ENCODE measurements at places on chromosomes 5 and 9.

DNA sequence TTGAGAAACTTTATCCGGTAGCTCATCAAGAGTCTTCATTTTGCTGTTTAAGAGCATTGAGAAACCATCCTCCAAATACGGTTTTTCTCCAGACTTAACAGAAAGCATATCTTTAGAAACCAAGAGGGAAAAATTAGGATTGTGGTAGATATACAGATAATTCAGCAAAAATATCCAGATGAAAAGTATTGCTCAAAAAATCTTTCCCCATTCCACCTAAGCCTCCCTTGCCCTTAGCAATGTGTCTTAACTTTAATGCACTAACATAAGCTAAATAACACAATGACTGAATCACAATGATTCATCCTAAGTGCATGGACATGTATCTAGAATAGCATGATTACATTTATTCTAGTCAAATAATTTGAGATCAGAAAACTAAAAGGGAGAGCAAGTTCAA is 130.3 kb upstream of the TARS1 start:
- DNase-seq: no peak

GRCh38 chr9:7196467-7196866 is 438.7 kb downstream of the KDM4C start:
- DNase-seq: no peak

GRCh38 chr5:13866792-13867191 is 77.7 kb downstream of the DNAH5 start:
- no peak for DNase-seq

- no peak for DNase-seq
Observed at GRCh38 chr9:107018861-107019545, 156.0 kb downstream of the ZNF462 start.

GRCh38 chr5:126253406-126253805 is 169.8 kb upstream of the GRAMD2B start:
- DNase-seq: no peak

- DNase-seq: no peak
Observed at GRCh38 chr5:10701567-10702039, 59.4 kb downstream of the DAP start.

DNA sequence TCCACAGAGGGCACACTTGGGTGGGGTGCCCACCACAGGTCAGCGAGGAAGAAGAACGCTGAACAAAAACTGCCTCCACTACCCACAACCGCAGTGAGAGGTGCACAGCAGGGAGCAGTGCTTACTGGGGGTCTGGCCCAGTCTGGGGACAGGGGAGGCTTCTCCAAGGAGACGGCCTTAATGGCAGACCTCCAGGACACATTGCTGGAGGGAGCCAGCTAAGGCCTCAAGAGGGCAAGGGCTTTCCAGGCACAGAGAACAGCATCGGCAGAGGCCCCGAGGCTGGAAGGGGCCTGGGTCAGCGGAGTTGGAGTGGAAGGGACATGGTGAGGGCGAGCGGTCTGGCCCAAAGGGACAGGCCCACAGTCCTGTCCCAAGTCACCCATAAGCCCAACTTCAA is 8.3 kb upstream of the DPM2 start:
- DNase-seq: no peak

DNA sequence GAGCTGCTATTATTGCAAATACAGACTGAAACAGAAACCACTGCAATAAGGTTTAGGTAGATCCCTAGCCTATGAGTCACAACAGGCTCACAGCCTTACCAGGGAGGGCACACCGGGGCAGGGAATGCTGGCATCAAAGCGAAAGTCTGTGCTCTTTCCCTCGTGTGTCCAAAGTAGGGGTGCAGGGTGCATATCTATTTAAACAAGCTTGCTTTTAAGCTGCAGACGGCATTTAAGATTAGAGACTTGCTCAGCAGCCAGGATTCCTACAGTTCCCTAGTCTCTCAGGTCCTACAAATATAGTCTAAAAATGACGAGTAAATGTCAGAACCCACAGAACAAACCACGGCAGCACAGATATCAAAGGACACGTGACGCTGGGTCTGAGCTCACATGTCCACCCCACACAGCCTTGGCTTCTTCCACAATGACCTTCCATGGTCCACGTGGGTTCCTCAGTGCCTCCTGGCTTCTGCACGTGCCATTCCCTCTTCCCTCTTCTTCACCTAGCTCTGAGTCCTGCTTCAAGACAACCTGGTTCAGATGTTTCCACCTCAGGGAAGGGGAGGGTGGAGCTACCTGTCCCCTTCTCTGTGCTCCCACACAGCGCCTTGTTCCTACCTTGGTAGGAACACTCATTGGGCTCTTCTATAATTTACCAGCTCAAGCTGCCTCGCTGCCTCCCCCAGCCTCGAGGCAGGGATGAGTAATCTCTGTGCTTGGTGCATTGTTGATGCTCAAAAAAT is 193.2 kb downstream of the MAPKAP1 start:
- DNase-seq: no peak

DNA sequence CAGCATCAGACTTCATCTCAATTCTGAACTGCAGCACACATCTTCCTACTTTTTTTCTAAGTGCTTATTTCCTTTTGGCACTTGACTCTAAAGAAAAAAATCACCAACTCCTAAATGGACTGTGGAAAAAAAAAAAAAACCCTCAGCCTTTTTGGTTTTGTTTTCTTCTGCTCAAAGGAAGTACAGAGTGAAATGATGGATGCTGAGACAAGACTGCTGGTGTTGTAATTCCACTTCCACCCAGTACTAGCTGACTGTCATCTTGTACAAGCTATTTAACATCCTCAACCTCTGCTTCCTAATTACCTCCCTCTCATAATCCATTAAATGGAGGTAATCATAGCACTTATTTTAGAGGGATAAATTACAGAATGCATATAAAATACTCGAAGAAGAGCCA is 171.5 kb upstream of the GNA14 start:
- no peak for DNase-seq

DNA sequence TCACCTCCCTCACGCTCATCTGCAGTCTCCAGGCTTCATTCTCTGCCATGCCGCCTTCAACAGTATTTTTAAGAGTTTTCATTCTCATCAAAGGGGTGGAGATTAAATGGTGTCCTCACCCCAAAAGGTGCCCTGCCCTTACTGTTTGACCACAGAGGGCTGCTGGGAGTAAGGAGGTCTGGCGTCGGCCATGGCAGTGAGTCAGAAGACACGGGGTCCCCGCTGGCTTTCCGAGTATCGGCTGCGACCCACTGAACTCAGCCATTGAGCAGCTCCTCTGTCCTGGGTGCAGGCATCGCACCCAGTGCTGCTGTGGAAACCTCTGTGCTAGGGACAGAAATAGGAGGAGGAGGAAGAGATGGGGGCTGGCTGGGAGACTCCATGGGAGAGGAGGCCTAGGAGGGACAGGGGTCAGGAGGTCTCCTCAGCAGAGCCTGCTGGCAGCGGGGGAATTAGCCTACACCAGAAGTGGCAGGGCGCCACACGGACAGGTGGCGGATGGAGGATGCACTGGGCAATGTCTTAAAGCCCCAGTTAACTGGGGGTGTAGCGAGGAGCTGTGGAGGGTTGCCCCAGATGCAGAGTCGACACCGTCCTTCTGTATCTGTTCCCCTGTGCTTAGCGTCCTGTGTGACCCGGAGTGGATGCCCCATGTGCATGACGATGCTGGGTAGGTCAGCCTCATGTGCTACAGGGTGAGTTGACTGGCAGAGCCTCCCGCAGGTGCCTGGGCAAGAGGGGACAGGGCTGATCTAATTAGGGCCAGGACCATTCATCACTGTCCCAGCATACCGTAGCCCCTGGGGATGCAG is 15.4 kb upstream of the PLEKHG4B start:
- DNase-seq: no peak

DNA sequence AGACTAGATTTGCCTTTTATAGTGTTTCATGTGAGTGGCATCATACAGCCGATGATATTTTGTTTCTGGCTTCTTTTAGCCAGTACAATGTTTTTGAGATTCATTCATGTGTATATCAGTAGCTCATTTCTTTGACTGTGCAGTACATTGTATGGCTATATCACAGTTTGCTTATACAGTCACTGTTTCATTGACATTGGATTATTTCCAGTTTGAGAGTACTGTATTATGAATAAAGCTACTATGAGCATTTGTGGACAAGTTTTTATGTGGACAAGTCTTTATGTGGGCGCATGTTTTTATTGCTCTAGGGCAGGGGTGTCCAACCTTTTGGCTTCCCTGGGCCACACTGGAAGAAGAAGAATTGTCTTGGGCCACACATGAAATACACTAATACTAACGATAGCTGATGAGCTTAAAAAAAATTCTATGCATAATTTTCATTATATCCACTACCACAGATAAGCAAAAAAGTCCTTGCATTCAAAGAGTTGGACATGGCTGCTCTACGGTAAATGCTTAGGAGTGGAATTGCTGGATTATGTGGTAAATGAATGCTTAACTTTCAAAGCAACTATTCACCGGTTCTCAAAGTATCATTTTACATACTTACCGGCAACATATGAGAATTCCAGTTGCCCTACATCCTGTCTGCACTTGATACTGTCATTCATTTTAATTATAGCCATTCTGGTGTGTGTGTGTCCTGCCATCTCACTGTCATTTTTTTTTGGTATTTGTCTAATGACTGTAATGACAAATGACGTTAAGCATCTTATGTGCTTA is 177.8 kb downstream of the RGS3 start:
- no peak for DNase-seq

DNA sequence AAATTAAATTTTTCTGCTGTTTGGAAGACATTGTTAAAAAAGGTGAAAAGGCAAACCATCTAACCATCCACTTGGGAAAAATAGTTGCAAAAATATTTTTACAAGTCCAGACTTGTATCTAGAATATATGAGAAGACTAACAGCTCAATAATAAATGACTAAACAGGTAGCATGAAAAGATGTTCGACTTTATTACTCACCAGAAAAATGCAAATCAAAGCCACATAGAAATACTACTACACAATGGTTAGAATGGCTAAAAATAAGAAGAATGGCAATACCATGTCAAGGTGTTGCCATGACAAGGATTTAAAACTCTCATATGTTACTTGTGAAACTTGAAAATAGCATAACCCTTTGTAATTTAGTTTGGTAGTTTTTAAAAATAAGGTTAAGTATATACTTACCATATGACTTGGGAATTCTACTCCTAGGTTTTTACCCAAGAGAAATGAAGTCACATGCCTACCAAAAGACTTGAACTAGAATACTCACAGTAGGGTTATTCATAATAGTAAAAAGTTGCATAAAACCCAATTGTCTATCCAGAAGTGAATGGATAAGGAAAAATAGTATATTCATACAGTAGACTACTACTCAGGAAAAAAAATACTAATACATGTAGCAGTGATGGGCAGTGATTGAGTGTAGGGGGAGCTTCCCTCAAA is 93.8 kb downstream of the VPS13A start:
- no peak for DNase-seq

Data from COR-L47 (cell line).